ENCODE measurements at places on chromosomes 5 and 9. TPM values are rescaled to one million over a fixed set of nuclear protein-coding genes. Genes with fewer than 3 reads are reported as not detected.

DNA sequence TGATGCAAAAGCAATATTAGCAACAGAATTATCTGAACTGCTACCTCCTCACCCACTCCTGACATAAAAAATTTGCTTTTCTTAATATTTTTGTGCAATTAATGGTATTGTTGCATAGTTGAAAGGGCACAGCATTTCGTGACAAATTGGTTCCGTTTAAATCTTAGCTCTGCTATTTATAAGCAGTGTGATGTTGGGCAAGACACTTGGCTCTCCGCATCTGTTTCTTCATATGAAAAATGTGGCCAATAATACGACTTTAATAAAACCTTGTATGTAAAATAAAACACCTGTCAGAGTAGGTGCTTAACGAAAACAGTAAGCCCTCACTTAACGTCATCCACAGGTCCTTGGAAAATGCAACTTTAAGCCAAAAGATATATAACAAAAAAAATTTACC, 4.2 kb downstream of the TMEM167A start:
- no peaks in the 10 kb centered on the region for H3K27me3 ChIP-seq
- H3K36me3 ChIP-seq = peaks cover 4% of the 10 kb centered on the region
- H3K4me3 ChIP-seq = no peak overlapping the region
- H3K4me1 ChIP-seq = peaks cover 2% of the 10 kb centered on the region

DNA sequence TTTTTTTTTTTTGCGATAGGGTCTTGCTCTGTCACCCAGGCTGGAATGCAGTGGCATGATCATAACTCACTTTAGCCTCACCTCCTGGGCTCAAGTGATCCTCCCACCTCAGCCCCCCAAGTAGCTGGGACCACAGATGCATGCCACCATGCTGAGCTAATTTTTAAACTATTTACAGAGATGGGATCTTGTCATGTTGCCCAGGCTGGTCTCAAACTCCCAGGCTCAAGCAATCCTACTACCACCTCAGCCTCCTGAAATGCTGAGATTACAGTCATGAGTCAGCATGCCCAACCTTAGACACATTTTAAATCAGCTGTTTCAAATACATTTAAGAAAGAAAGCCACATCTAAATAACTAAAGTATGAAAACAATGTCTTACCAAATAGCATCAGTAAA, 439.0 kb downstream of the EBF1 start:
- peak; percentile 32 for DNase-seq
- peaks cover 11% of the 10 kb centered on the region for H3K4me1 ChIP-seq
- H3K27me3 ChIP-seq = no peaks in the 10 kb centered on the region
- H3K36me3 ChIP-seq = no peaks in the 10 kb centered on the region

GRCh38 chr9:16241231-16241630, 629.2 kb downstream of the BNC2 start:
- peaks cover 13% of the 10 kb centered on the region for H3K4me1 ChIP-seq
- H3K27me3 ChIP-seq = no peaks in the 10 kb centered on the region
- no peak overlapping the region for H3K27ac ChIP-seq

DNA sequence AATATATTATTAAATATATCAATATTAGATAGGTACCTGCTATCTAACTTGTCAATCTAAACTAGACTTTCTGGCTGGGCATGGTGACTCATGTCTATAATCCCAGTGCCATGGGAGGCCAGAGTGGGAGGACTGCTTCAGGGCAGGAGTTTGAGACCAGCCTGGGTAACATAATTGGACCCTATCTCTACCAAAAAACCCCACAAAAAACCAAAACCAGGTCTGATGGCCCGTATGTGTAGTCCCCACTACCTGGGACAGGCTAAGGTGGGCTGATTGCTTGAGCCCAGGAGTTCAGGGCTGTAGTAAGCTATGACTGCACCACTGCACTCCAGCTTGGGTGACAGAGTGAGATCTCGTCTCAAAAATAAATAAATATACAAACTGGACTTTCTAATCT, 55.0 kb downstream of the PJA2 start:
- H3K36me3 ChIP-seq = no peaks in the 10 kb centered on the region
- no peak overlapping the region for H3K4me3 ChIP-seq

DNA sequence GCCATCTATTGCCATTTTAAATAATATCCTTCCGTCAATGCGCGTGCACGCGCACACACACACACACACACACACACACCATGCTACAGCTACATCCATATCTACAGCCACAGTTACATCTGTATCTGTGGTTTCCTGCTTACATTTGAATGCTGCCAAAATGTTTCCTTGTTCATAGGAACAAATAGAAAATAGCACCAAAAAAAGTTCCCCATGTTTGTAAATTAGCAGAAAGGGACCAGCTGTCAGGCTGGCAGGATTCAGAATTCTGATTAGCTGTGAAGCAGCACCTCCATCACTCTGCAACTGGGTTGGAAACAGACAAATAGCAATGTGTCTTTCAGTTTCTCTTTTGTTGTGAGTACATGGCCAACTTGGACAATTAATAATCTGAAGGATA, 601.5 kb downstream of the IRX1 start:
- no peak for DNase-seq
- no peaks in the 10 kb centered on the region for H3K27me3 ChIP-seq
- no peak overlapping the region for H3K4me3 ChIP-seq
- H3K36me3 ChIP-seq = no peaks in the 10 kb centered on the region
- H3K4me1 ChIP-seq = no peaks in the 10 kb centered on the region

- H3K27ac ChIP-seq = peak overlapping the region; percentile 71
- H3K27me3 ChIP-seq = no peaks in the 10 kb centered on the region
- no peak overlapping the region for H3K4me3 ChIP-seq
Observed at GRCh38 chr5:56123531-56124243, 109.4 kb downstream of the ANKRD55 start.

- H3K4me3 ChIP-seq = peak overlapping the region; percentile 82
- H3K4me1 ChIP-seq = peaks cover 9% of the 10 kb centered on the region
- H3K36me3 ChIP-seq = peaks cover 24% of the 10 kb centered on the region
- H3K27me3 ChIP-seq = no peaks in the 10 kb centered on the region
Observed at GRCh38 chr9:85941966-85942912, 1.3 kb downstream of the NAA35 start.

DNA sequence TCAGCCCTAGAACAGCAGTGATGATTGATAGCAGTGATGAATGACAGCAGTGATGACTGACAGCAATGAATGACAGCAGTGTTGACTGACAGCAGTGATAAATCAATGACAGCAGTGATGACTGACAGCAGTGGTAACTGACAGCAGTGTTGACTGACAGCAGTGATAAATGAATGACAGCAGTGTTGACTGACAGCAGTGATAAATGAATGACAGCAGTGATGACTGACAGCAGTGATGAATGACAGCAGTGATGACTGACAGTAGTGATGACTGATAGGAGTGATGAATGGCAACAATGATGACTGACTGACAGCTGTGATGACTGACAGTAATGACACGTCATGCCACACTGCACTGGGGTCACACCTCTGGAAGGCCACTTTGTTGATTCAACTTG, 106.8 kb downstream of the ENTREP1 start:
- H3K4me1 ChIP-seq = no peaks in the 10 kb centered on the region
- DNase-seq = no peak
- no peaks in the 10 kb centered on the region for H3K27me3 ChIP-seq
- H3K4me3 ChIP-seq = no peak overlapping the region
- no peaks in the 10 kb centered on the region for H3K36me3 ChIP-seq

DNA sequence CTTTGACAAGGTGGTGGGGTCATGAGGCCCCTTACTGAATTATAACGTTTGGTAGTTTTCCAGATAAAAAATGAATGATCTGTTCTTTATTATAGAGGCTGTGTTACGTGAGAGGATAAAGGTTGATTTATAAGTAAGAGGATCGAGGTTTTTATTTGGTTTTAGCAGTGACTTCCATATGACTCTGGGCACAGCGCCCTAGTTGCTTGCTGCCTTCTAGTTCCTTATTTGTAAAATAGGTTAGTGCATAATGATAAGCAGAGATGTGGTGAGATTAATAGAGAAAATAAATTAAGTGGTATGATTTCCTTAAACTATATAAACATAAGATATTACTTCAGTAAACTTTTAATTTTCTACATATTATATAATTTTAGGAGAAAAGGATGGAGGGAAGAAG, 29.8 kb downstream of the MRRF start:
- peaks cover 34% of the 10 kb centered on the region for H3K36me3 ChIP-seq
- H3K4me3 ChIP-seq = no peak overlapping the region
- H3K27ac ChIP-seq = no peak overlapping the region
- H3K4me1 ChIP-seq = no peaks in the 10 kb centered on the region
- DNase-seq = no peak

GRCh38 chr5:18563853-18564252, 929.6 kb downstream of the TAF11L14 start:
- DNase-seq = no peak
- H3K27ac ChIP-seq = no peak overlapping the region
- H3K4me1 ChIP-seq = no peaks in the 10 kb centered on the region
- H3K27me3 ChIP-seq = no peaks in the 10 kb centered on the region
- H3K36me3 ChIP-seq = no peaks in the 10 kb centered on the region

- H3K4me3 ChIP-seq = peak overlapping the region; percentile 88
- DNase-seq = no peak
- peaks cover 11% of the 10 kb centered on the region for H3K4me1 ChIP-seq
Observed at GRCh38 chr9:109781086-109781485, 1.1 kb downstream of the PALM2AKAP2 start.

GRCh38 chr5:96434201-96434645, 1.2 kb upstream of the PCSK1 start:
- H3K4me3 ChIP-seq = no peak overlapping the region
- no peak overlapping the region for H3K27ac ChIP-seq
- H3K4me1 ChIP-seq = peaks cover 23% of the 10 kb centered on the region
- peaks cover 31% of the 10 kb centered on the region for H3K27me3 ChIP-seq

DNA sequence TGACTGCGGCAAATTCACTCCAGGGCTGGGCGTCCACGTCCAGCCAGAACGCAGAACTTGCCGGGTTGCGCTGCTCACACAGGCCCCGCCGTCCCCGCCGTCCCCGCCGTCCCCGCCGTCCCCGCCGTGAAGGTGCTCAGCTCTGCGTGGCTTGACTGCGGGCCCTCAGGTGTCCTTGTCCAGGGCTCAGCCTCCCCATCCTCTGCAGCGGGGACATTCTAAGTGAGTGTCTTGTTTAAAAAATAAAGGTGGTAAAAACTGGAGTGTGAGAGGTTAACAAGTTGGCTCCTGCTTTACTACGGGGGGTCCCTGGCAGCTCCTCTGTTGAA, 14.9 kb downstream of the IRX4 start:
- H3K4me3 ChIP-seq = no peak overlapping the region
- no peaks in the 10 kb centered on the region for H3K36me3 ChIP-seq
- H3K27ac ChIP-seq = no peak overlapping the region
- peaks cover 10% of the 10 kb centered on the region for H3K27me3 ChIP-seq

DNA sequence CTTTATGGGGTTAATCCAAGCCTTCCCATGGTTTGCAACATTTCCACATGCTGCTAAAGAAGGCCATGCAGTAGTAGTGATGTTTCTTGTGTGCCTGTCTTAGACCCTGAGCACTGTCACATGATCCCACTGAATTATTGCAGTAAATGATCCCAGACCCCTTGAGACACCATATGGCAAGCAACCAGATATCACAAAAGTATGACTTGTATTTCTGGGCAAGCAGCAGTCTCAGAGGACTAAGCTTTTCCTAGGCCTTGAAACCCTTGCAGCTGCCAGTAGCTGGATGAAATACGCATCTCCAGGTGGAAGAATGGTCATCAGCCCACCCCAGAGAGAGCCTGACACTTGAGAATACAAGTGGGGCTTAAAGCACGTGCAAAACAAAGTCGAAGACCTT, 41.8 kb downstream of the CDO1 start:
- no peak for DNase-seq
- H3K4me3 ChIP-seq = no peak overlapping the region
- H3K27me3 ChIP-seq = no peaks in the 10 kb centered on the region

DNA sequence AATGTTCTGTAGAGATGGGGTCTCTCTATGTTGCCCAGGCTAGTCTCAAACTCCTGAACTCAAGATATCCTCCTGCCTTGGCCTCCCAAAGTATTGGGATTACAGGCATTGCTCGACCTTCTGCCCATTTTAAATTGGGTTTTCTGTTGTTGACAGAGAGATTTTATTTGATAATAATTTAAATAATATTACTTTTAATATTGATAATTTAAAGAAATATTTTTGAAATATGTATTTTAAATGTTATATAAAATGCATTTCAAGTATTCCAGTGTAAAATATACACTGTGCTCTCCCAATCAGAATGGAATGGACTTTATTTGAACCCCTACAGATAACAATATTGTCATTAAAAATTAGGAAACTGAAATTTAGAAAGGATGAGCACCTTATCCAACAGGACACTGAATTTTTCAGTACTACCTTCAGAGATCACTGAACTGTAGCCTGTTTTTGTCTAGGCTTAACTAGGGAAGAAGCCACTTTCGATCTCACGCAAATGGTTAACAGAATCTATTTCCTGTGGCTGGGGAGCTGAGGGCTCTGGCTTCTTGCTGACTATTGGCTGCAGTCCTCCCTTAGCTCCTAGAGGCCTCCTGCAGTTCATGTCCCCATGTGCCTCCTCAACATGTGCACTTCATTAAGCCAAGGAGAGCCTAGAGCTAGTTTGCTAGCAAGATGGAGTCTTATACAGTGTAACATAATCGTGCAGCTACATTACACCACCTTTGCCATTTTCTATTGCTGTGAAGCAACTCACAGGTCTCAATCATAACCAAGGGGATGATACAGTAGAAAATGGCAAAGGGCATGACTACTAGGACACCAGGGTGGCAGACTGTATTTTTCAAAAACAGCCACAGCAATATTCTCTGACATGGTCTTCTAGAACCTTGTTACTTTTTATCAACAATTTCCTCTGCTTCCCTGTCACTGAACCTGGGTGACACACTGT, 150.0 kb downstream of the CDC42SE2 start:
- no peaks in the 10 kb centered on the region for H3K27me3 ChIP-seq
- H3K27ac ChIP-seq = no peak overlapping the region
- H3K4me3 ChIP-seq = no peak overlapping the region
- no peaks in the 10 kb centered on the region for H3K36me3 ChIP-seq

- H3K27me3 ChIP-seq = no peaks in the 10 kb centered on the region
- no peak overlapping the region for H3K4me3 ChIP-seq
- no peaks in the 10 kb centered on the region for H3K4me1 ChIP-seq
- H3K27ac ChIP-seq = no peak overlapping the region
- no peaks in the 10 kb centered on the region for H3K36me3 ChIP-seq
Observed at GRCh38 chr5:149860801-149861322, 83.7 kb downstream of the PDE6A start.

Gene DMGDH
- not detected for total RNA-seq

Gene PCDHB11
- 2.1 TPM for total RNA-seq

Gene KDM4C
- 16.2 TPM for total RNA-seq

Gene PCDHB9
- total RNA-seq = 3.6 TPM

Gene RASEF
- total RNA-seq = 0.91 TPM

Gene SURF2
- 20.0 TPM for total RNA-seq

Gene OLFML2A
- total RNA-seq = 148 TPM

Gene C9orf50
- total RNA-seq = not detected

Gene ABCA2
- 20.0 TPM for total RNA-seq

Gene CER1
- total RNA-seq = 2.8 TPM

Gene SECISBP2
- total RNA-seq = 19.0 TPM
